Activated T-cell treated with anti-CD3 and anti-CD28 coated beads, Interleukin-2, amount 50 U/mL, for 72 hours (primary cell): ENCODE measurements at places on chromosomes 4 and X. TPM values are rescaled to one million over a fixed set of nuclear protein-coding genes. Genes with fewer than 3 reads are reported as not detected.

ERVMER34-1 gene
- total RNA-seq, result not detected

HDX gene
- total RNA-seq, result 3.0 TPM

CITED1 gene
- total RNA-seq, result not detected

DIPK2B gene
- not detected for total RNA-seq

PDZD4 gene
- total RNA-seq, result 5.0 TPM

SH3BP2 gene
- total RNA-seq, result 60.7 TPM
